ENCODE measurements at places on chromosomes 3 and 15.
A peak's percentile ranks its signal among the peaks of the same experiment; 100 is the strongest.

- peak; percentile 75 for DNase-seq
Measured at GRCh38 chr3:159829539-159830227, 159.0 kb upstream of the IL12A start.

DNA sequence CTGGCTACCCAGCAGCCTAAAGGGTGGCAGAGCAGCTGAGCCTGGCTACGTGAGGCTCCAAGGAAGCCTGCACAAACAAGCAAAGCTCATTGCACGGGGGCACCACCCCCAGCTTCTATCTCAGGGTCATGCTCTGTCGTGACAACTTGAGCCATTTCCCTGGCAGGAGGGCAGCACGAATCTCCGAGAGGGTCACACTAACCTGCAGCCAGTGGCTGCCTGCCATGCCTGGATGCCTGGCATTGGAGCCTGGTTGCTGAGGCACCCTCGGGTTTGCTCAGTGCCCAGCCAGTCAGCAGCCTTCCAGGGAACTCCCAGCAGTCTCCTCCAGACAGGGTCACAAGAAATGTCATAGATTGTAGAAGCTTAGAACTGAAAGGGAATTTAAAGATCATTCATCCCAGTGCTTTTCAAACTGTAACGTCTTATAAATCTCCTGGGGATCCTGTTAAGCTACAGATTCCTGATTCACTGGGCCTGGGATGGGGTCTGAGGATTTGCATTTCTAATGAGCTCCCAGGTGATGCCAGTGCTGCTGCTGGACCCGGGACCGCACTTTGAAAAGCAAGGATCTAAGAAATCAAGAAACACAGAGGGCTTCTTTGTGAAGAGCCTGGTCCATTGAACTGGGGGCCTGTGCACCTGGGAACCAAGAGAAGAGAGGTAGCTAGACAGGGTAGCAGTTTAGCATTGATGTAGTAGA is 48.4 kb downstream of the TMEM266 start:
- no peak for DNase-seq

- no peak for DNase-seq
Measured at GRCh38 chr3:123720638-123721037, 135.8 kb upstream of the HACD2 start.

DNA sequence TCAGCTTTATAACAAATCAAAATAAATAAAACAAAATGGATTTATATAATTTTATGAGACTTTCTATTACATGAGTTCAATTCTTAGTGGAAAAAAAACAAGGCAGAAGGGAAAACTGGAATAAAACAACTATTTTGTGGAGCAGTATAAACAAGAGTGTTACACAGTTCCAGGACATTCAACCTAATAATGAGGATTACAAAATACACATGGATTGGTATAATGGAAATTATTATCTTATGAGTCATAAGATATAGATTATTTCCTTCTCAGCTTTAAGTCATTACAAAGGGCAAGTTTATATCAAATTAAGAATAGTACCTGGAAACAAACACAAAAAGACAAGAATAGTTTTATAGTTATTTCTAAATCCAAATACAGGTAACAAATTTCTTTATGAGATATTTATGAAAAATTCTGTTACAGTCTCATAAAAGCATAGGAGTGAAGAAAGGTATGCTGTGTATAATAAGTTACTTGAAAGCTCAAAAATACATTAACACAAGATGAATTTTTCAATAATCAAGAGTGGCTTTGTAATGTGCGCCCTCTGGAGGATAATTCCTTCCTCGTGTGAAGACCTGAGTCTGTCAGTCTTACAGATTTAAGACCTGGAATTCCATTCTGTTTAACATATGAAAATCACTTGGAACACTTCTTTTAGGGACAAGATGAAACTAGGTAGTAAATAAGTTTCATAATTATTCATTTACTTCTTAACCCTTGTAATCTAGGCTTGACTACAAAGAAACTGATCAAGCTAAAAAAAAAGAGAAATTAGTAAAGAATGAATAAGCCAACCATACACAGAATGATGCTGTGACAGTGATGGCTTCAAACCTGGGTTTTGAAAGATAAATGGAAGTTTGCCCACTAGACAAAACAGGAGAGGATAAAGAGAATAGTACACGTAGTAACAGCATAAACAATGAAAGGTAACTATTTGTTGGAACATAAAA is 9.5 kb downstream of the COPS2 start:
- peak; percentile 25 for DNase-seq

DNA sequence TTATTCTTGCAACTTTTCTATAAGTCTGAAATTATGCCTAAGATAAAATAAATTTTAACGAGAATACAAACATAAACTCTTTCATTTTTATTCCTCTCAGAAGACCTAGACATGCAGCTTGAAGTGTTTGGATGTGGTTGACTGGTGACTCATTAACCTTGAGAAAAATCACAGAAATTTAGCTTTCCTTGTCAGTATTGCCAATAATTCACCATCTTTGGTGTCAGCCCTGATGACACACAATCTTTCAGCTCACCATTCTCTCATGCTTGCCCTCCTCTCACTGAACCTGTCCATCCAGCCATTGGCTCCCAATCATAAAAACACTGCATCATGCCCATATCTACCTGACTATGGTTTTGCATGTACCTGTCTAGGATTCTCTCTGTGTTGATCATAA is 22.6 kb upstream of the TNFAIP8L3 start:
- no peak for DNase-seq

DNA sequence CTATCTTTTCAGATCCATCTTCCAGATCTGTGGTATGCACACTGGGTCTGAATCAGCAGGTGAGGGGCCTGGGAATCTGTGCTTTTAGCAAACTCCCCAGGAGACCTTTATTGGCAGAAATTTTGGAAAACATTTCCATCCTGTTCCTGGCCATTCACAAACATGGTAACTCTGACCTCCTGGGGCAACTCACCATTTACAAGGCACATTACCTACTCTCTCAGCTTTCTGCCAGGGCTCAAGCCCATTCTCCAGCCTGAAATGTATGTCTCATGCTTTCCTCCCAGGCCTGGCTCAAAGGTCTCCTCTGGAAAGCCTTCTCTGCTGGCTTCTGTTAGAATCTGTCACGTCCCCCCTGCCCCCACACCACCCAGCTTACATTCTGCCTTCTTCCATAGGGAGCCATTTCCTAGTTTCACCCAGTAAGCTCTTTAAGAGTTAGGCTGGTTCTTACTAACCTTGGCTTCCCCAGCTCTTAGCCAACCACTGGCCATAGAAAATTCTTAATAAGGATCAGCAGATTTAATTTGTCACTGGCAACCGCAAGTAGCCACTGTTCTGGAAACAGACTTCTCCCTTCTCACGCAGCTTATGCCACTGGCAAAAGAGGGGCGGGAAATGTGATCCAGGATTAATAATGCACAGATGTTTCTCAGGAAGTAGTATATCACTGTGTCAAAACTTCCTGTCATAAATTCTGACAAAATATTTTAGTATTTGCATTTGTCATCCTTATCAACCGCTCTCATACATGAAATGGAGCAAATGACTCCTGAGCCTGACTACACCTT is 55.0 kb downstream of the RORA start:
- no peak for DNase-seq

GRCh38 chr3:126158912-126159454 is 21.4 kb downstream of the ALDH1L1 start:
- DNase-seq: no peak

DNA sequence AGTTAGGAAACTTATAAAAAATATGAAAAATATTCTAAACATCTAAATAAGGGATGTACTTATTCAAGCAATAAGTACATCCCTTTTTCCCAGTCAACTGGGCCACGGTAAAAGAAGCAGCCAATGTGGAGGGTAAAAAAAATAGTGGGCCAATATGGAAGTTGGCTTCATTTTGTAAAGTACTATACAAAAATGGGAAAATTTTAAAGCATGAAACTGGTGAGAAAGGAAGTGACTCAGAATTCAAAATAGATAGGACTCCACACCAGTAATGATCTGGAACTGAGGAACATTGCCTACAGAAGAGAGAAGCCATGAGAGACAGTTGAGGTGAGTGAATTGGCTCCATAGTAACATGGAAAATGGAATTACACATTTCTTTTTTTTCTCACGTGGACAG is 108.9 kb downstream of the FNDC3B start:
- no peak for DNase-seq

DNA sequence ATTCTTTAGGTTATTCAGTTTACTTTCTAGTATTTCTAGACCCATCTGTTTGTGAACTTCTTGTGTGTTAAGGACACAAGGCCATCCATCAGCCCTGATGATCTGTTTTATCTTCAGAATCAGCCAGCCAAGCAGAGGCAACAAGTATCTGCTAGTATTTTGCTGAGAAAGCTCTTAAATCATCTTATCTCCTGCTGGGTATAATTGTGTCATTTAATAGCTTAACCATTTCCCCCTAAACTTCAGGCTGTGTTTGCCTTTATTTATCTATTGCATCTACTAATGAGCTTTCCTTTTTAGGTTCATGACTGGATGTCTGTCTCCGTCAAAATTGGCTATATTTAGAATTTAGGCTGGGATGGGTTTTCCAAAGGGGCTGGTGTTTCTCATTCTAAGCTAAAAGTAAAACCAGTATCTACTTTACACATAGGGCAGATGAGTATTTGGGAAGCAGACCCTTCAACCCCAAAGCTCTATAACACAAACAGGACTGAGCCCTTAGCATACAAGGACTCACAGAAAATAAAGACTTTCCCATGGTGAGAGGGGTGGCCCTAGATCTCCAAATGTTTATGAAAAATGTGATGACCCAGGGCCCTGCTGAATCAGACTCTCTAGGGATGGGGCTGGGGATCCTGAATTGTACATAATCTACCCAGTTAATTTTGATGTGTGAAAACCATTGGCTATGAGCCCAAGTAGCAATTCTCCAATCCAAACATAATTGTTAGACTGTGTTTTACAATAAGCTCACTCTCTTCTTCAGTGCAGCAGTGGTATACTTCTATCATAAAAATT is 65.3 kb upstream of the PSMD6 start:
- DNase-seq: no peak

DNA sequence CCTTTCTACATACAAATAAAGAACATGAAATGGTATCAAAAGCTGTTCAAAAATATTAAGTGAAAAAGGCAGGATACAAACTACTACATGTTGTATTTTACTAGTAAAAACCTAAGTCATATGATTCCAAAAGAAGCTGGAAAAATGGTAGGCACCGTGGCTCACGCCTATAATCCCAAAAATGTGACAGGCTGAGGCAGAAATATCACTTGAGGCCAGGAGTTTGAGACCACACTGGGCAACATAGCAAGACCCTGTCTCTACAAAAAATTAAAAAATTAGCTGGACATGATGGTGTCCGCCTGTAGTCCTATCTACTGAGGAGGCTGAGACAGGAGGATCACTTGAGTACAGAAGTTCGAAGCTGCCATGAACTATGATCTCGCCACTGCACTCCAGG is 1.7 kb downstream of the EMC7 start:
- DNase-seq: no peak

- no peak for DNase-seq
Measured at GRCh38 chr3:113304102-113304501, 92.7 kb downstream of the BOC start.

GRCh38 chr15:49313650-49314049 is 109.4 kb upstream of the FGF7 start:
- no peak for DNase-seq

DNA sequence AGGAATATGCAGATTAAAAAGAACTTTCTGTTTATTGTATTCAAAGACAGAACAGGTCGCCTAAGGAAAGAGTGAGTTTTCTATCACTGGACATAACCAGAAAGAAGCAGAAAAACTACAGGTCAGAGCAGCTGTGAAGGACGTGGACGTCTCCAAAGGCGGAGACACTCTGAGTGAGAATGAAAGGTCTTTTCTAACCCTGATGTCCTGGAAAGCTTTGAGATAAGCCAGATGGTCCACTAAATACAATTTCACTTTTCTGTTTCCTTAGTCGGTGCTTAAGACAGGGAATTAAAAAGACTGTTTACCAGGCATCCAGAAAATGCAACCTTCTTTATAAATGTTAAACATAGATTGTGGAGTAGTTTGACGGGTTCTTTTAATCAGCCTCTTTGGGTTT is 360.4 kb downstream of the FGF12 start:
- DNase-seq: no peak

DNA sequence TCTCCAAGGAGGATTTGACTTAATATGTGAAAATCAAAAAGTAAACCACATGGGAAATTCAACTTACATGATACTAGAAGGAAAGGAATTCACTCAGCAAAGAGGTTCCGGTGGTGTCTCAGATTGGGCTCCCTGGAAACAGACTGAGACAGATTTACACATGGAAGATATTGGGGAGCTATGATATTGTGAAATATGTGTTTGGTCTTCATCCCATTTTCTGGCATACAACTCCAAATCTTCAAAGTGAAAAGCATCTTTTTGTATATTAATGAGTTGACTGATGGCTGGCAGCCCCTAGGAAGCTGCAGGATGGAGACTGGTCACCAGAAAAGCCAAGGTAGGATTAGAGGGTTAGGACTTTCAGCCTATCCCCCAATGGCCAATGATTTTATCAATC is 29.3 kb downstream of the GRK7 start:
- no peak for DNase-seq

DNA sequence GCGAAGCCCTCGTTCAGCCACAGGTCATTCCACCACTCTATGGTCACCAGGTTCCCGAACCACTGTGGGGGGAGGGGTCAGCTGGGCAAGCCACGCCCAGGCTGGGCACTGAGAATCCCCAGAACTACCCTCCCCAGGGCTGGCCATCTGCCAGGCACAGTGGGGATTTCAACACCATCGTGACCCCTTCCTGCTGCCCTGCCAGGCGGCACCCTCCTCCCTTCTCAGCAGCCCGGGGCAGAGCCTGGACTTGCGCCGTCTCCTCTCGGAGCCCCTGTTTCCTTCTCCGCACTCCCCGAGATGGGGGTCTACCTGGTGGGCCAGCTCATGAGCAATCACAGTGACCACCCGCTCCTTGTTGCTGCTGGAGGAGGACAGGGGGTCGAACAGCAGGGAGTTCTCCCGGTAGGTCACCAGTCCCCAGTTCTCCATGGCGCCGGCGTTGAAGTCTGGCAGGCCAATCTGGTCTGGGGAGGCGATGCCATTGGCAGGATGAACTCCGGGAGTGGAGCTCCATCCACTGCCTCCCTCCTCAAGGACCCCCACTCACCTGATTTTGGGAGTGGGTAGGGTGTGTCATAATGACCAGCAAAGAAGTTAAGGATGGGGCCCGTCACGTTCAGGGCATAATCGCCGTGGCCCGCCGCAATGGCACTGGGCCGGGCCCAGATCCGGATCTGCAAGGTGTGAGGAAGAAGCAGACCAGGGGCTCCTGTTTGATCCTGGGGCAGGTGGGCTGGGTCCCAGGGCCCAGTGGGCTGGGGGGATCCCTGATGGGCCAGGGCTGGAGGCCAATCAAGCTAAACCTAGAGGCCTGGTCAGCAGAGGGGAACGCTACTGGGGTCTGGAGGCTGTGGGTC is 10.5 kb downstream of the ANPEP start:
- no peak for DNase-seq

DNA sequence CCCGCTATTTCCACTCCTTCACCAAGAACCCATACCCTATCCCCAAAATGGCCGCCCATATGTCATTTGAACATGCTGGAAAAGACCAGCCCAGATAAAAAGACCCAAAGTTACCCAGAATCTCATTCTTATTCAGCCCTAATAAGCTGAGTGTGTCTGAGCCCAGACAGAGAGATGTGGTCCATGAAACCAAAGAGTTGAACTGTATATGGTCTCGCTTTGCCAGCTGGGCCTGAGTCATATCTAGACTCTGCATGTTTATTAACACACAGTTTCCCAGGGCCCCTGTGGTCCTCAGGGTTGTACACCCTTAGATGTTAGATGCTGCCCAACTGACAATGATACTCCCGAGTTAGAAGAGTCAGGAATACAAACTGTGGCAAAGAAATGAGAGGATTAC is 201.9 kb upstream of the STRIT1 start:
- no peak for DNase-seq

GRCh38 chr15:101018016-101018415 is 98.9 kb downstream of the LRRK1 start:
- no peak for DNase-seq
